Activated naive CD8-positive, alpha-beta T cell treated with anti-CD3 and anti-CD28 coated beads, Interleukin-2, amount 50 U/mL, for 24 hours (primary cell): ENCODE measurements at places on chromosomes 3 and 15.

DNA sequence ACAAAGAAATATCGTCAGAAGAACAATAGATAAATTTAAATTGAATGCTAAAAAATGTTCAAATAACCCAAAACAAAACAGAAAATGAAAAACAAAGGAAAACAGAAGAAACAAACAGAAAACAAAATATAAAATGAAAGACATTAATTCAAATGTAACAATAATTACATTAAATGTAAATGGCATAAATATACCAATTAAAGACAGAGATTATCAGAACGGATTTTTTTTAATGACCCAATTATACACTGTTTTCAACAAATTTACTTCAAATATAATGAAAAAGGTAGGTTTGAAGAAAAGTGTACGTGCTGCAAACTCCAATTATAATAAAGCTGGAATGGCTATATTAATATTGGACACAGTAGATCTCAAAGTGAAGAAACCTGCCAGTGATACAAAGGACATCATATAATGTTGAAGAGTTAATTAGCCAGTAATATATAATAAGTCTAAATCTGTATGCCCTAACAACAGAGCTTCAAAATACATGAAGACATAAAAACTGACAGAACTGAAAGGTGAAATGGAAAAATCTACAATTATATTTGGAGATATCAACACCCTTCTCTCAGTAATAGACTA, 193.8 kb downstream of the ZBTB20 start:
- no peak for DNase-seq

GRCh38 chr3:106376016-106376570, 507.3 kb upstream of the CBLB start:
- DNase-seq: no peak

- DNase-seq: peak; percentile 50
Measured at GRCh38 chr15:57541805-57542504, 49.7 kb upstream of the MYZAP start.

DNA sequence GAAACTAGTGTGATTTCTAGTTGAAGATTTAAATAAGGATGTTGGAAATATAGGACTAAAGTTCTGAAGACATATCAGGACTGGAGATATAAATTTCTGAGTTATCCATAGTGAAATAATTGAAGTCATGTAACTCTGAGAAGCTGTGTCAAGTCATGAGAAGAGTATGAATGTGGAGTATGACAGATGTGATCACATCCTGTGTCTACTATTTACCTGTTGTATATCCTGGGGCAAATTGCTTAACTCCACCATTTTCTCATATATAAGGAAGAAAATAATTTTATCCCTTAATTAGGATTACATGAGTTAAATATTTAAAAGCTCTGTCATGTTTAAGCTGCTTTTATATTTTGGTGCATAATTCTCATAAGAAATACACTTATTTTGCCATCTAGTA, 350.3 kb downstream of the ZBTB20 start:
- no peak for DNase-seq

DNA sequence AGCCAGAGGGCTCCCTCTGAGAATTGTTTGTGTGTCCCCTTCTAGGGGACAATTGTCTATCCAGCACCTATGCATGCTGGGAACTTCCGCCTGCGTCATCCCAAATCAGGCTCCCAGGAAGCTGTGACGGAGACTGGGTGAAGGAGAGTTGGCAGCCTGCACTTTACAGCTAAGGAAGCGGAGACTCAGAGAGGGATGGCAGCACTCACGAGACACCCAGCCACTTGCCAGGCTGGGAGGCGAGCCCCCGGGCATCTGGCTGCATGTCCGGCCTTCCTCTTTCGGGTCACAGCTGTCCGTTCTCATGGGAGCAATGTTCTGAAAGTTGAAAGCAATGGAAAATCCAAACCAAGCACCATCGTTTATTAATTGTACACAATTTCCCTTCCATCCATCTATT, 45.5 kb upstream of the SLC6A11 start:
- DNase-seq: no peak

GRCh38 chr3:138511945-138512344, 77.5 kb downstream of the ESYT3 start:
- DNase-seq: no peak

DNA sequence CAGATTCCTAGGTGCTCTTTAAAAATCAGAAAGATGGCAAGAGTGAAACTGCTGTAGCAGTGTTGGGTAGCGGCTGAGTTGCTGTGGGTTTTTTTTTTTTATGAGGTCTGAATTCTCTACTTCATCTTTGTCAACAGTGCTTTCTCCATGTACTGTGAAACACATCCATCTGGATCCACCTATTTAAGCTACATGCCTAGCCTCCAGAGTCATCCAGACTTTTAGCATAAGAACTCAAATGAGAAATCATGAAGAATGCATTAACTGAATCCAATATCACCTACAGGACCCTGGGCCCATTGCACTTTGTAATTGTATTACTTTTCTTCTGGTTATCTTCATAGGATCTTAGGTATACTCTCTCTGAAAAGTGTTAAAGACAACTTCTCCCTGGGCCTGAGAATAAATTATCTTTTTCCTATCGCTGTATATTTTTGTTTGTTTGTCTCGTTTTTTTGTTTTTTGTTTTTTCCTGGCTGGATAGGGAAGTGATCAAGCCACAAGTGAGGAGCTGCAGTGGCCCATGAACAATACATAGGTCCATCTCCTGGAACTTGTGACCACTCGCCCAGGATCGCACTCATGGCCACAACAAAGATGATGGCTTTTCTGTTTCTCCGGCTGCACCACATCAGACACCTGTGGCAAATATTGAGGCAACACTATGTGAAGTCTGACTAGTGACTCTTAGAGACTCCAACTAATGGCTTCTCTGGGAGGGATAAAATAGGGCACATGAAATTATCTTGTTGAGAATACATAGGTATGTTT, 609.9 kb upstream of the AGTR1 start:
- no peak for DNase-seq
